ENCODE measurements at places on chromosomes 7 and 10.
A peak's percentile ranks its signal among the peaks of the same experiment; 100 is the strongest.

GRCh38 chr7:36942955-36943354, 218.7 kb upstream of the AOAH start:
- DNase-seq: no peak

- no peak for DNase-seq
Measured at GRCh38 chr7:1749351-1749863, 79.3 kb downstream of the ELFN1 start.

GRCh38 chr7:75616421-75617167, 122.1 kb downstream of the HIP1 start:
- DNase-seq: no peak

DNA sequence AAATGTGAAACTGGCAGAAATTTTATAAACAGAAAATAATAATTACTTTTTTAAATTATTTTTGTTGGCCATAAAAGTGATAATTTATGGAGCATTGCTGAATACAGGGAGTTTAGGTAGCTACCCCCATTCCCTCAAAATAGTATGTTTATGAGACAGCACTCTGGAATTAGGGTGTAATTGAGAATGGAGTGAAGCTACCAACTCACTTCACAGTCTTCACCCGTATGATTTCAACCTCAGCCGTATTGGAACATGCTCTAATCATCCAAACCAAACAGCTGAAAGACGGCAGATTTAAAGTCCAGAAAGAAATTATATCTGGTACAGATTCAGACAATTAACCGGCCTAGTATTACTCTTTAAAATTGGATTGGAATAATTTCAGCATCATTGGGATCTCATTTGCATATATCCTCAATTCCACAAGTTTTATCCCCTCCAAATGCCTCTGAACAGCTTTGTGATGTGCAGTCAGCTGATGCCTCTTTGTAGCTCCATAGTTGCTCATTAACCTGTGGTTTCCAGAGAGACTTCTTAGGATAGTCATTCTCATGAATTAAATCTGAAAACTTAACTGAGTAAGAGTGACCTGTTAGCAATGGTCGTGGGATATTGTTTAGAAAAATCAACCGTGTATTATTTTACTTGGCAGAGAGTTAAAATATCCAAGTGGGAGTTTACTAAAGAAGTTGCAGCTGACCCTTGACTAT, 59.1 kb upstream of the GJD4 start:
- DNase-seq: peak; percentile 32

DNA sequence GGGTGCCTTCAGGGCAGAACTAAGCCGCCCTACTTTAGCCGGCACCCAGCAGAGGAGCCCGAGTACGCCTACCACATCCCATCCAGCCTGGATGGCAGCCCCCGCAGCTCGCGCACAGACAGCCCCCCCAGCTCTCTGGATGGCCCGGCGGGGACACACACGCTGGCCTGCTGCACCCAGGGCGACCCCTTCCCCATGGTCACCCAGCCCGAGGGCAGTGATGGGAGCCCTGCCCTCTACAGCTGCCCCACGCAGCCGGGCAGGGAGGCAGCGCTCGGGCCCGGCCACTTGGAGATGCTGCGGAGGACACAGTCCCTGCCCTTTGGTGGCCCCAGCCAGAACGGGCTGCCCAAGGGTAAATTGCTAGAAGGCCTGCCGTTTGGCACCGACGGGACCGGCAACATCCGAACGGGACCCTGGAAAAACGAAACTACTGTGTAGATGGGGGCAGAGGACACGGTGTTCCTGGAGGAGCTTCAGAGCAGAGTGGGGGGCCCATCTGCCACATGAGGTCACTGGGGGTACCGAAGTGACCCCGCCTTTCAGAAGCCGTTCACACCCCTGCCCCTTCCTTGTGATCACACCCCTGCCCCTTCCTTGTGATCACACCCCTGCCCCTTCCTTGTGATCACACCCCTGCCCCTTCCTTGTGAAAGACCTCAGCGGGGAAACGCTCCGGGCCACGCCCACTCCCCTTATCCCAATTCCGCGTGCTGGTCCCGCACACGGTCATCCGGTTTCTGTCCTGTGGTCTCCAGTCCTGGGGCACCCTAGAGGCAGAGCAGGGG, 30.8 kb upstream of the KNDC1 start:
- no peak for DNase-seq

- DNase-seq: peak; percentile 72
Measured at GRCh38 chr10:62373995-62374861, at the start of gene ZNF365. ZNF365 (plus strand) TSS chr10:62374369; CDS start chr10:62376194, 1,825 bp downstream.

DNA sequence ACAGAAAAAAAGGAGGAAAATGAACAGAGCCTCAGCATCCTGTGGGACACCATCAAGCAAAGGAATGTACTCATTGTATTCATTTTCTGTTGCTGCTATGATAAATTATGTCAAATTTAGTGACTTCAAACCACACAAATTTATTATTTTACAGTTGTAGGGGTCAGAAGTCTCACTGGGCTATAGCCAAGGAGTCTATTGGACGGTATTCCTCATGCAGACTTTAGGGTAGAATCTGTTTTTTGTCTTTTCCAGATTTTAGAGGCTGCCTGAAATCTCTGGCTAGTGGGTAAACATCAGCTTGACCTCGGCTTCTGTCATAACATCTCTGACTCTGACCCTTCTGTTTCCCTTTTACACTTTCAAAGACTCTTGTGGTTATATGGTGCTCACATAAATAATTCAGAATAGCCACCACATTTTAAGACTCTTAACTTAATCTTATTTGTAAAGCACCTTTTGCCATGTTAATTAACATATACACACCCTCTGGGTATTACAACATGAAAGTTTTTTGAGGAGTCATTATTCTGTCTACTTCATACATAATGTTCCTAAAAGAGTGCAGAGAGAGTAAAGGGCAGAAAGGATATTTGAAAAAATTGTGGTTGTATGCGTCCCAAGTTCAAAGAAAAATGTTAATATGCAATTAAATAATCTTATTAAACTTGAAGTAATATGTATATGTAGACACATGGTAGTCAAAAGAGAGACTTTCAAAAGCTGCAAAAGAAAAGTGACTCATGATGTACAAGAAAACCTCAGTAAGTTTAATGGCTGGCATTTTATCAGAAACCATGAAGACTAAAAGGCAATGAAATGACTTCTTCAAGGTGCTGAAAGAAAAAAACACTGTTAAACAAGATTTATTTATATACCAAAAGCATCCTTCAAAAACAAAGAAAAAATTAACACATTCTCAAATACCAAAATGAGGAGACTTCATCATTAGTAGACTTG, 70.8 kb upstream of the MEOX2 start:
- no peak for DNase-seq

GRCh38 chr10:86436963-86437362, 70.4 kb upstream of the GRID1 start:
- no peak for DNase-seq

GRCh38 chr10:104321725-104322415, 16.4 kb downstream of the ITPRIP start:
- DNase-seq: peak; percentile 59

DNA sequence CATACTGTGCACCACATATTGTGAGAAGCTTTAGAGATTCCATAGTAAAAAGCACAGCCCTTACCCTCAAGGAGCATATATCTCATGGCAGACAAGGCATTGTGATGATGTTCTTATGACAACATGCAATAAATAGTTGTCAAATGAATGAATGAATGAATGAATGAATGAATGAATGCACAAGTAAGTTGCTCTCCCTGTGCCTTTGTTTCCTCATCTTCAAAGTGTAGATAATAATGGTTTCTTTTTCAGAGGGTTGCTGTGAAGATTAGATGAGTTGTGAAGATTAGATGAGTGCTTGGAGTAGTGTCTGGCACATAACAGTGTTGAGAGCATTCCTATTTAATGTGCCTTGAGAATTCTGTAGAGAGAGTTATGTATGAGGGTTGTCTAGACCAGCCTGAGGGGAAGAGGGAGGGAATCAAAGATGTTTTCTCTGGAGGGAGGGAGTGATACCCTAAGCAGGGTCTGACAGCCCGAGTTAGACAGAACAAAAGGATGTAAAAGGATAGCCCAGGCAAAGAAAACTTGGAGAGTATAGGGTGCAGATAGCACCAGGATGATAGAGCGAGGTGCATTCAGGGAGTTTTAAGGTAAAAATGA, 217.2 kb downstream of the RELN start:
- DNase-seq: no peak

- DNase-seq: no peak
Measured at GRCh38 chr10:93512565-93512964, 16.2 kb downstream of the CEP55 start.

- no peak for DNase-seq
Measured at GRCh38 chr7:124480036-124480820, 285.4 kb downstream of the GPR37 start.
